Naive thymus-derived CD8-positive, alpha-beta T cell (primary cell): ENCODE measurements at places on chromosomes 4 and X.

DNA sequence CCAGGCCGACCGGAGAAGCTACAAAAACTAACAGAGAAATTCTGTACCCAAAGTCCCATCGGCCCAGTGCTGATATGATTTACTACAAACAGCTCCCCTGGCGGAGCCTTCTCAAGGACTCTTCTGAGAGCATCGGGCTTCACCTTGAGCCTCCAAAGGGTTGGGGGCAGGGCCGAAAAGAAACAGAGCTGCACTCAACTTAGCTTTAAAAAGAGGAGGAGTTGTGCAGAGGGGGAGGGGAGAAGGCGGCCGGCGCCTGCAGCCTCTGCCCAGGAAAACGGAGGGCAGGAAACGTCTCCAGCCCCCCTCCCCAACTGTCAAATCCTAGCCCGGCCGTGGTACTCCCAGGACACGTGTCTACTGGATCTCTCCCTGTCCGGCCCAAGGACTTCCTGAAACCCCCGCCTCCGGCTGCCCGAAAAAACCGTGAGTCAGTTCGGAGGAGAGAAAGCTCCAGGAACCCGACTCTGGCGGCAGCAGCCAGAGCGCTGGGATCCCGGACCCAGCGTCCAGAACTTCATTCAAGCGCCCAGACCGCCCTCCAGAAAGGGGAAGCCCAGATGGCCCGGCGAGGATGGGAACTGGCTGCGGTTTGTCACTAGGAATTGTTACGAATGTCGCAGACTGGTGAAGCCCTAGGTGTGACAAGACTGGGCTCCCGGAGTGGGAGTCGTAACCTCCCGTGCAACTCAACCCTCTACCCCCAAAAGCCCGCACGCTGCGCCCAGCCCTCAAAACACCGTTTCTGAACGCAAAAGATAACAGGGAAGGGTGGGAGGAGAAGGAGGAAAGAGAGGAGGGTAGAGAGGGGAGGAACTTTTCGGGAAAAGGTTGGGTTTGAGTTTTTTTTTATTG lies 973 bp downstream of the ADAMTS3 start:
- DNase-seq: no peak

DNA sequence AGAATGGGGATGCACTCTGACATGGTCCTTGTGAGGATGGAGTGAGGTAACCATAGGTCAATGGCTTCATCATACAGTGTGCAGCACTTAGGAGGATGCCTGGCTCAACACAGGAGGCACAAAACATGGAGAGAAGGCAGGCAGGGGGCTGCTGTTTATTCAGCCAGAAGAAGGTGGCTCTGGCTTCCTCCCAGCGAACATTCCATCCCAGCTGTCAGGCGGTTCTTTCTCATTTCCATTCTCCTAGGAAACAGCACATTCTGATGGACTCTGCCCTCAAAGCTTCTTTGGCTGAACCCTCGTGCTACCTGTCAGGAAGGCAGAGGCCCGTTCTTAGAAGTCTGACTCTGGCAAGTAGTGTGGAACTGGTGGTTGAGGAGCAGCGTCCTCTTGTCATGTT lies 18.6 kb downstream of the STK32B start:
- DNase-seq: no peak

- no peak for DNase-seq
Measured at GRCh38 chr4:141350122-141350905, 129.6 kb downstream of the ZNF330 start.

DNA sequence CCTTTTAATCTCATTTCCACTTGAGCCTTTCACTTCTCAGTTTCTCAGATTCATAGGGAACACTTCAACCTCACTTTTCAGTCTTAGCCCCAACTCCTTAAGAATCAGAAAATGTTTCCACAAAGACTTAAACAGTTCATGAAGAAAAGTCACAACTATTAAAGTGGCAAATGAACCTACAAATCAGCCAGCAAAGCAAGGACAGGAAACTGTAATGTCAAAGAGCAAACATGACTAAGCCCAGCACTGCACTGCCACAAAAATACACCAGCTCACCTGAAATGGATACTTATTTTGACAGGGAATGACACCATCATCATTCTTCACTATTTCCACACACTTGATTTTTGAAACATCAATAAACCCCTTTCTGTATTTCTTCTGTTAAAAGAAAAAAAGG lies 41.8 kb upstream of the TXK start:
- DNase-seq: no peak

GRCh38 chr4:76984127-76984526 lies 34.6 kb downstream of the SEPTIN11 start:
- no peak for DNase-seq

- no peak for DNase-seq
Measured at GRCh38 chr4:68344785-68345184, 5.1 kb downstream of the YTHDC1 start.

- no peak for DNase-seq
Measured at GRCh38 chr4:73018595-73018994, 50.9 kb downstream of the COX18 start.

GRCh38 chr4:1305781-1306455 lies 16.2 kb downstream of the MAEA start:
- DNase-seq: no peak

DNA sequence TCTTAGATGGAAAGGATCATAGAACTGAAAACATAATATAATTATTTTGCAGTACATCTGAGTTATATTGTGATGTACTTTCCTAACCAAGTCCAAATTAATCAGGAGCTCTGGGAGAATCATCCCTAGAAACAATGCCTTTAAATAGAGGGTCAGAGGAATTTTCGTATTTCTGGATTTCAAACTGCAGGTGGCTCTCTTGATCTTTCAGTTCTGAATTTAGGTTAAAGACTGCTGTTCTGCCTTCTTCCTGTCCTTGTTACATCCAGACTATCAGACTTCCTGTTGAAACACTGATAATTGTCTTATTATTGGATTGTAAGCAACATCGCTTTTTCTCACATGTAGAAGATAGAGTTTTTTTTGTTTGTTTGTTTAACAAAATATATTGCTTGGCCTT lies 142.7 kb downstream of the RPA4 start:
- no peak for DNase-seq

- DNase-seq: no peak
Measured at GRCh38 chr4:141391293-141391692, 170.6 kb downstream of the ZNF330 start.

GRCh38 chrX:133454491-133454914 lies 39.2 kb upstream of the GPC4 start:
- no peak for DNase-seq

- DNase-seq: peak; percentile 86
Measured at GRCh38 chrX:53093177-53093655, 726 bp upstream of the KANTR start.

GRCh38 chrX:154026136-154027021 lies 6.7 kb upstream of the IRAK1 start:
- no peak for DNase-seq

DNA sequence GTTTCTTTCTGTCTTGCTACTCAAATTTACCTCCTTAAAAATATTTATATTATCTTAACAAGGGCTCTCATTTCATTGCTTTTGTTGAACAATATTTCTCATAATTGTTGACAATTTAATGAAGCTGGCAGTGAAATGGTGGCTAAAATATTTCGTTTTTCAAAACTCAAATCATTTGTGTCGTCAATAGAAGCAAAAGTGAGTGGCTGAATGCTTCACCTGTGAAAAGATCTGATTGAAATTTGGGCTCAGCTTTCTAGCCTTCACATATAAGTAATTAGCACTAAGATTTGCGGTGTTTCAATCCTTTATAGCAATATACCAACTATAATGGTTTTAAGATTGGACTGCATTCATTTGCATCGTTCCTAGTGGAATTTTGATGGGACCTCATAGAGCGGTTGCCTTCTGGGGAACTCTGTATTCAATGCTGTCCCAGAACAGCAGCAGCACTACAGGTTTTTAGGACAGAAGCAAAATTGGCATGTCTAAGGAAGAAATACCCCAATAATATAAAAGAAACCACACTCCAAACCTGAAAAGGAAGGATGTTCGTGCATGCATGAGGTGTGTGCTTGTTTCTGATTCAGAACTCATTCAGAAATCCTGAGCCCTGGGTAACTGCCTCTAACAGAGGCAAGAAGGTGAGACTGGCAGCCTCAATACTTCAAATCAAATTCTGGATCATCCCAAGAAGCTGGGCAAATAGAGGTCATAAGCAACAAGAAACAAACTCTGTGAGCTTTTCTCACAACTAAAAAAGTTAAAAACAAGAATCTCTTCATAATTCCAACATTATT lies 2.5 kb downstream of the CXCL1 start:
- no peak for DNase-seq

GRCh38 chr4:33446953-33447352 lies 2726.8 kb downstream of the PCDH7 start:
- no peak for DNase-seq

GRCh38 chr4:82898322-82899243 lies 2.0 kb upstream of the THAP9 start:
- DNase-seq: no peak

- DNase-seq: no peak
Measured at GRCh38 chr4:128513664-128514484, 226.3 kb upstream of the PGRMC2 start.

DNA sequence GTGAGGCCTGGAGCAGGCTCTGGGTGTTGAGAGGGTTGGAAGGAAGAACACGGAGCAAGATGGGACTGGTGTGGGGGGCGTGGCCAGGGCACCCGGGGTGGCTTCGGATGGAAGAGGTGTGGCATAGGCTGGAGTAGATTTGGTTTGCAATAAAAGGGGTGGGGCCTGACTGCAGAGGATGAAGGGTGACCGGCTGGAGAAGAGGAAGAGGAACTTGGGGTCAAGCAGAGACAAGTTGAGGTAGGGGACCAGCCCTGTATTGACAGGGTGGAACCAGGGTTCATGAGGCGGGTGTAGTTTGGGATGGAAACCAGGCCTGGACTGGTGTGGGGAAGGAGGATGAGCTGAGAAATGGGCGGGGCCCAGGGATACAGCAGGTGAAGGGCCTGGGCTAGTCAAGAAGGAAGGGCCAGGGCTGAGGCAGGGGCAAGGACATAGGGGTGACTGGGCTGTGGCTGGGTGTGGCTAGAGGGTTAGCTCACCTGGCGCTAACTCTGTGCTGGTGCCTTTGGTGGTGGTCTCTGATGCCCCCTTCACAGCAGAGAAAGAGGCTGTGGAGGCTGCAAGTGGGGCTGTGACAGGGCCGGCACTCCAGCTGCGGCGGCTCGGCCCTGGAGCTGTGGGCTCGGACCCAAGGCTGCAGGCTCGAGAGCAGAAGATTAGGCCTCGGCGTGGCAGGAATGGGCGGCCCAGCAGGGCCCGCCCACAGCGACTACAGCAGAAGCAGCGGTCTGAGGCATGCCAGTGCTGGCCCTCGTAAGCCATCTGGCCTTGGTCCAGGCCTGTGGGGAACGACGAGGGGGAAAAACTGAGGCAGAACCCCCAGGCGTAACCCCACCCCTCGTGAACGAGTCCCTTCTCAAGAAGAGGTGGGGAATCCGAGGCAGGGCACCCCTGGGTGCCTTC lies 5.0 kb downstream of the PLP2 start:
- DNase-seq: no peak

GRCh38 chr4:76311896-76312331 lies 5.4 kb downstream of the STBD1 start:
- DNase-seq: no peak

DNA sequence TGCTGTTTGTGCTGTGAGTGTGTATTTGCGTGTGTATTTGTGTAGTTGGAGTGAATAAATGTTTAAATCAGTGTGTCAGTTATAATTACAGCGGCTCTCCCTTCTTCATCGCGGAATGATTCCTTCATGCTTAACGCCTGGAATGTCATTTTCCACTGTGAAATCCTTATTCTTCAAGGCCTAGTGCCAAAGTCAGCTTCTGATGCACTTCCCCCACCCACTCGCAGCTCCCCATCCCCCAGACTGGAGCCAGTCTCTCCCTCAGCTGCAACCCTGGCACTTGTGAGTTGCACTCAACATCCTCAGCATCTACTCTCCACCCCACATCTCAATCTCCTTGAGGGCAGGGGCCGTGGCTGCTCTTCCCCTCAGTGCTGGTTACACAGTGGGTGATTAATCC lies 583.0 kb downstream of the BCOR start:
- no peak for DNase-seq

- no peak for DNase-seq
Measured at GRCh38 chrX:68936608-68937007, 107.8 kb downstream of the EFNB1 start.

DNA sequence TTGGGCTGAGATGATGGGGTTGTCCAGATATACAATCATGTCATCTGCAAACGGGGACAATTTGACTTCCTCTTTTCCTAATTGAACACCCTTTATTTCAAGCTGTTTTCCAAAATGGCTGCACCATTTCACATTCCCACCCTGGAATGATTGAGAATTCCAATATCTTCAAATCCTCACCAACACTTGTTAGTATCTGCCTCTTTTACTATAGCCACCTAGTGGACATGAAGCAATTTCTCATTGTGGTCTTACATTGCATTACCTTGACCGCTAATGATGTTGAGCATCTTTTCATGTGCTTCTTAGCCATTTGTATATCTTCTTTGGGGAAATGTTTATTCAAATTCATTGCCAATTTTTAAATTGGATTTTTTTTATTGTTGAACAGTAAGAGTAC lies 364.8 kb downstream of the SMARCA1 start:
- DNase-seq: no peak

GRCh38 chrX:45300638-45301037 lies 100.0 kb upstream of the DIPK2B start:
- no peak for DNase-seq

DNA sequence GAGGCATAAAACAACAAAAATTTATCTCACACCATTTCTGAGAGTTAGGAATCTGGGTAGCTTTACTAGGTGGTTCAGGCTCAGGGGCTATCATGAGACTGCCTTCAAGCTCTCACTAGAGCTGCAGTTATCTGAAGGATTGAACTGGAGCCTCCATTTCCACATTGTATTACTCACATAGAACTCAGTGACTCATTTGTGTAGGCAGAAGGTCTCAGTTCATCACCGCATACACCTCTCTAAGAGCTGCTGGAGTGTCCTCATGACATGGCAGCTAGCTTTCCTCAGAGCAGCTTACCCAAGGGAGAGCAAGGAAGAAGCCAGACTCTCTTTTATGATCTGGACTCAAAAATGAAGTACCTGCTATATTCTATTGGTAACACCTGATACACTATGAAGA lies 389.2 kb downstream of the IQCM start:
- no peak for DNase-seq

DNA sequence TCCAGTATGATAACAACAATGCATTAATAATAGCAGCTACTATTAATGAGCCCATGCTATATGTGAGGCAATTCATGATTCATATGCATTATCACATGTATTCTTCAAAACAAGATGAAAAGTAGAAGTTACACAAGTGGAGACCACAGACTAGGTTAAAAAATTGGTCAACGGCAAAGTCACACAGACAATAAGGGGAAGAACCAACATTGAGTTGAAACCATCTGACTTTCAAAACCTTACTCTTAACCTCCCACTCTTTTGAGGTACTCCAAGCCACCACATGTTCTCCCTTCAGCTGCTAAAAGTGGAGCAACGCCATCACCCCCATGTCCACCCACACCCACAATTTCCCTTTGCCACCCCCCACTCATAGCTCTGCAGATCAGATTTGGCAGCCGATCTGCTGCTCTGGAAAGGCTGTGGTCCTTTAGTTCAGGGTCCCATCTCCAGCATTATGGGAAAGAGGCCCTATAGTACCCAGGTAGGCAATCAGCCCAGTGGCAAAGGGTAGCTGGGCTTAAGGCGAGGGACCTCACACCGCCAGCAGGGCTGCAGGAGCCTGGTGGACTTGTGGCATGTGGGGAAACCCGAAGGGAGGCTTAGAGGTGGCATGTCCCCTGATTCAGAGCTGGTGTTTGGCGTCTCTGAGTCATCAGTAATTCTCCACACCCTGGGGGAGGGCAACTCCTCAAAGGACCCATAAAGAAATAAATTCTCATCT lies 33.5 kb upstream of the CYBB start:
- DNase-seq: no peak

- DNase-seq: no peak
Measured at GRCh38 chrX:29662101-29662500, 553.3 kb upstream of the MAGEB2 start.
